ENCODE measurements at places on chromosomes 13 and 19.

GRCh38 chr13:30847650-30848307, 58.3 kb upstream of the MEDAG start:
- DNase-seq, result no peak

DNA sequence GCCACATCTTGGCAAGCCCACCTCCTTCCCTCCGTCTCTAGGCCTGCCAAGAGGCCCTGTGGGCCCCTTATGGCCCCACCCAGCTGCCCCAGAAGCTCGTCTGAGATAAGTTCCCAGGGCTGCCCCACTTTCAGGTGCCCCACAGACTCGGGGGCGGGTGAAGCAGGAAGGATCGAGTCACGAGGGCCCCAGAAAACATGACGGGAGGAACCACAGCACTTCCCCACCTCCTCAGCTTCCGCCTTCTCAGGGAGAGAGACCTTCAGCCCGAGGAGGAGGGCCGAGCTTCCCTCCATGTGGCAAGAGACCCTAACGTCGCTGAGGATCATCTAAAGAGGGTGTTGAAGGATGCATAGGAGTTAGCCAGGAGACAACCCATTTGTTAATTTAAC, 4.5 kb upstream of the IL12RB1 start:
- DNase-seq, result peak; percentile 55

GRCh38 chr19:32397671-32398101, 7.9 kb upstream of the DPY19L3 start:
- no peak for DNase-seq

- DNase-seq, result no peak
Observed at GRCh38 chr13:75869981-75870380, 233.9 kb downstream of the LMO7 start.

DNA sequence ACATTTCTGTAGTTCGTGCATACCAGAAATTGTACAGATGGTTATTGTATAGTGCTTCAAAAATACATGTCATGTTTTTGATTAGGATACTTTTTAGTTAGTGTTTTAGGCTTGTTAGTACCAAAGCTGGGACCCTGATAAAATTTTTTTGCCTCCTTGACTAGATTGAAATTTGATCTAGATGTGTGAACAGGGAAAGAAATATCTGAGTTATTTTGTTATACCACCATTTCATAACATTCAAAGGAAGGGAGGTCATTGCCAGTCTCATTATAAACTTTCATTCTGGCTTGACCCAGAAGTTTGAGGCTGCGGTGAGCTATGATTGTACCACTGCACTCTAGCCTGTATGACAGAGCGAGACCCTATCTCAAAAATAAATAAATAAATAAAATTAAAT, 9.0 kb downstream of the LMO7 start:
- no peak for DNase-seq

DNA sequence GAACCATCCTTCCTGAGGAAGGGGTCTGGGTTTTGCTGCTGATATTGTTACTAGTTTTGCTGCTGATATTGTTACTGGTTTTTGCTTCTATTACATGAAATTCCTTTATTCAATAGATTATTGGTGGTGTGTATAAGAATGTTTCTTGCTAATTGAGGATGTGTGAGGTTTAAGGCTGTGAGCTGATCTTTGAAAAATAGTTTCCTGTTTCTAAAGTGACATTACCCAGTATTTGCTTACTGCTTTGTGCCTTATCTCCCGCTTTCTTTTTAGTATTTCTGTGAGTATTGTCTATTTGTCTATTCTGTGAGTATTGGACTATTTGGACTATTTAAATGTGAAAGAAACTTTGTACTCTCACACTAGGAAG, 38.2 kb upstream of the C1QTNF9 start:
- DNase-seq, result no peak

GRCh38 chr19:29672319-29672932, 7.2 kb downstream of the PLEKHF1 start:
- DNase-seq, result no peak

GRCh38 chr13:20465218-20465879, 60.3 kb downstream of the CRYL1 start:
- no peak for DNase-seq

DNA sequence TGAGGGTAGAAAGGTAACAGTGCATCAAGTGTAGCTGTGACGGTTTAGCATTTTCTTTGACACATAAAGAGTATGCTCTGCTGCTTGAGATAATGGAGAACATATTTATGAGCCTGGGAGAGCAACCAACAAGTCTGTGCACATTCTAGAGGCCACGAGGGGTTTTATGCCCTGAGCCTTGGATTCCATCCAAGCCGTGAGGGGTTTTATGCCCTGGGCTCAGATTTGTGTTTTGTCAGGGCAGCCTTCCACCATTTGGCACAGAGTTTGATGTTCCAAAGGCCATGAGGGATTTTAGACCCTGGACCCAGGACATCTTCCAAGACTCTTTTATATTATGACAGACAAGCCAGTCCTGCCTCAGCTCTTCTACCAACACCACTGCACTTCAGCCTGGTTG, 106.4 kb downstream of the ZNF486 start:
- DNase-seq, result no peak

- DNase-seq, result no peak
Observed at GRCh38 chr19:2212861-2213711, 23.0 kb downstream of the PLEKHJ1 start.

- no peak for DNase-seq
Observed at GRCh38 chr19:1060689-1061088, 6.3 kb upstream of the ARHGAP45 start.

DNA sequence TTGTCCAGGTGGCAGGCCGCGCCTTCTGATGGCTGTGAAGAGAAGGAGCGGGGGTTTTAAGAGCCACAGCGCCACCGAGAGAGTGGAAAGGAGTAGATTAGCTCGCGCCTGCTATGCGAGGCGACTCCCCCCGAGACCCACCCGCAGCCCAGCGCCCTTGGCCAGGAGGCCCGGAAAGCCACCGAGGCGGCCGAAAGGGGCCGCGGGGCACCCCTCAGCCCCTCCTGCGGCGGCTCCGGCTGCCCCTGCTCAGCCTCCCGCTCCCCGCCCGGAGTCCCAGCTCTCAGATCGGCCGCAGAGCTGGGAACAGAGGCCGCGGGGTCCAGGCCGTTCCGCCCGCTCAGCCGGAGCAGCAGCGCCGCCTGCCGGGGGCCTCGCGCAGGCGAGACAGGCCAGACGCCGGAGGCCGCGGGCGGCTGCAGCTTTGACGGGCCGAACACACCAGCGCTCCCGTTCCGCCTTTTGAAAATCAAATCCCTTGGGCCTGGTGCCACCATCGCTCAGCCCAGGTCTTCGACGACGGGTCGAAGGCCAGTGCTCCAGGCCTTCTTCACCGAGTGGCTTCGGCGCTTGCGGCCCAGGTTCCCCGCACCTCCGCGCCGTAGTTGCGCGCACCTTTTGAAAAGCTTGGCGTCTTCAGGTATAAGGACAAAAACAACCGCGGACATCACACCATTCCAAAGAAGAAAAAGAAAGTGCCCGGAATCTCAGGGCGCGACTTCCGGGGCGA, 15.3 kb downstream of the CDX2 start:
- DNase-seq, result peak; percentile 46

DNA sequence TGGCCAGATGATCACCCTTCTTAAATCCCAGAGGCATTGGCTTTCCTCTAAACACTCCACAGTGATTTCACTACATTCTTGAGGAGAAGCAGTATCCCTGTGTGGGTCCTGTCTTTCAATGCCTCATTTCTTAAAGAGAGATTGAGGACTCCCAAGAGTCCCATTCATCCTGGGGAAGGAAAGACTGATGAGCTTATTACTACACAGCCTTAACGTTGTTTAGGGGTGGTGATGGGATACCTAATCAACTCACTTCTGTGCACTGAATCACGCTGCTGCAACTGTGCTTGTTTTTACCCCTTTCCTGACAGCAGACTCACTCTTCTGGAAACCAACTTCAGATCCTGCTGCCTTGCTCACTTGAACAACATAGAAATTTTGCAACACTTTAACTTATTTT, 203.1 kb downstream of the RGCC start:
- no peak for DNase-seq

DNA sequence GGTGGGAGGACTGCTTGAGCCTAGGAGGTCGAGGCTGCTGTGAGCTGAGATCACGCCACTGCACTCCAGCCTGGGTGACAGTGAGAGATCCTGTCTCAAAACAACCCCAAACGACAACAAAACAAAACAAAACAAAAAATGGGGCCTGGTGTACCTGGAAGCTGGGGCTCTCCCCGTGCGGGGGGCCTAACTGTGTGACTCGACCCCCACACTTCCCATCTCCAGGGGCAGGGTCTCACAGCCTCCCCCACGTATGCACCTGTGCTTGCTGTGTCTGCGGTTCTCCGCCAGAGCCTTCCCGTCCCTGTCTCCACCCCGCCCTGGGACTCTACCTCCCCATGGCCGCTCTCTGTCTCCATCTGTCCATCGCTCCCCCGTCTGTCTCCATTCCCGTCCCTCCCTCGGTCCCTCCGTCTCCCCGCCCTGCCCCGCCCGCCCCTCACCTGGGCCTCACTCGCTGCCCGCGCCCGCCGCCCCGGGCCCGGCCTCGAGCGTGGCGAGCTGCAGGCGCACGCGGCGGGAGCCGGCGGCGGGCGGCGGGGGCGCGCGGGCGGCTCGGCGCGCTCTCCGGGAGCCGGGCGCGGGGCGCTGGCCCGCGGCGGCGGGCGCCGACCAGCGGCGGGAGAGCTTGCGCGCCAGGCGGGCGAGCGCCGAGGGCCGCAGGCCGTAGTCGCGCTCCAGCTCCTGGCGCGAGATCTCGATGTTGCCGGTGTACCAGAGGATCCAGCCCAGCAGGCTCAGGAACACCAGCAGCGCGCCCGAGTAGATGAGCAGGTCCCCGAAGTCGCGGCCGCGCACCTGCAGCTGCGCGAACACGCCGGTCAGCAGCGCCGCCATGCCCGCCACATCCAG, 587 bp downstream of the TMEM238 start:
- no peak for DNase-seq

- no peak for DNase-seq
Observed at GRCh38 chr13:56400774-56401173, 739.9 kb upstream of the PRR20A start.

DNA sequence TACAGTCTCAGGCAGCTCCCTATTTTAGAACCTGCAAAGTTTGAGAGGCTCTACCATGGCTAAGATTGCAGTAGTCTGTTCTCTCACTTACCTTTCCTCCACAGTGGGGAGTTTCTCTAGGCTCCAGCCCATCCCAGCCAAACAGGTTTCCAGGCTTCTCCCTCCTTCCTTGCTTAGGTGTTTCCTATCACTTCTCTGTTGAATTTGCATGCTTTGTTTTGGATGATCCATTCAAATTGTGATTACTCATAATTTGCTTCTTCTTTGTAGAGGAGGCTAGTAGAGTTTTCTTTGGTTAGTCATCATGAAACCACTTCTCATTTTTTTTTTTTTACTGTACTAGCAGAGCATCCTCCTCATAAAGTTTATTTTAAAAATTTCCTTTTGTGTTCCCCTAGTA, 1242.2 kb upstream of the MIR17HG start:
- DNase-seq, result no peak

- no peak for DNase-seq
Observed at GRCh38 chr19:4776436-4777211, 14.9 kb upstream of the FEM1A start.

DNA sequence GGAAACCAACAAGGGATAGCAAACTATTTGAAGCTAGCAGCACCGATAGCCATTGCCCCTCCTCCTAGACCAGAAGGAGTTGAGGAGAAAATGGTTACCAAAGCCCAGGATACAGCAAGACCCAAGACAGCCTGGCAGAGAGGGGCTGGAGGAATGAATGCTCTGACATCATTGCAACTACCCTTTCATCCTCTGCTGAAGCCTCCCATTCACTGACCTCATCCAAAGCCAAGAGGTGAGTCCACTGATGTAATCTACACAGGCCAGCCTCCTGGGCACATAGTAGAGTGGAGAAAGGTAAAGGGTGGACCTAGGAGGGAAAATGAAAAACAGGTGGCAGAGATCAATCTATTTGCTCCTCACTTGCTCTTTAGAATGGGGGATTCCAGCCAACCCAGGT, 42.7 kb upstream of the ZNF780A start:
- no peak for DNase-seq

- DNase-seq, result no peak
Observed at GRCh38 chr19:55463583-55464031, 944 bp downstream of the C19orf85 start.
